ENCODE measurements at places on chromosomes 11 and 22. TPM values are rescaled to one million over a fixed set of nuclear protein-coding genes. Genes with fewer than 3 reads are reported as not detected.

SCGB1C1 gene
- total RNA-seq = not detected

CCDC15 gene
- total RNA-seq = 2.9 TPM

GRCh38 chr22:44620129-44620840 lies 81.7 kb upstream of the PRR5 start:
- no peak for DNase-seq

- DNase-seq = no peak
These were observed 14.9 kb downstream of the ADAMTS8 start for GRCh38 chr11:130413405-130414106.

DNA sequence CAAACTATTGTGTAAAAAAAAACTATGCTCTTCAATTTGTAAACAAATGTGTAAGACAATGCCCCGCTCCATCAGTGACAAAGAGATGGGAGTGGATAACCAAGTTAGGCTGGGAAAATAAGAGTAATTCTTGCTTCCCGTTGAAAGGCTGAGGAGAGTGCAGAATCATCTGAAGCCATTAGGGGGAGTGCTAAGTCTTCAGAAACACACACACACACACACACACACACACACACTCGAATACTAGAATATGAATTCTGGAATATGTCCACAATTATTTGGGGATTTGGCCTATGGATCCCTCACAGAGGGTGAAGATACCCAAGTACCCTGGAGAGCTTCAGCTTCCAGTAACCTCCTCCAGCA lies 27.8 kb upstream of the ROBO3 start:
- no peak for DNase-seq

DNA sequence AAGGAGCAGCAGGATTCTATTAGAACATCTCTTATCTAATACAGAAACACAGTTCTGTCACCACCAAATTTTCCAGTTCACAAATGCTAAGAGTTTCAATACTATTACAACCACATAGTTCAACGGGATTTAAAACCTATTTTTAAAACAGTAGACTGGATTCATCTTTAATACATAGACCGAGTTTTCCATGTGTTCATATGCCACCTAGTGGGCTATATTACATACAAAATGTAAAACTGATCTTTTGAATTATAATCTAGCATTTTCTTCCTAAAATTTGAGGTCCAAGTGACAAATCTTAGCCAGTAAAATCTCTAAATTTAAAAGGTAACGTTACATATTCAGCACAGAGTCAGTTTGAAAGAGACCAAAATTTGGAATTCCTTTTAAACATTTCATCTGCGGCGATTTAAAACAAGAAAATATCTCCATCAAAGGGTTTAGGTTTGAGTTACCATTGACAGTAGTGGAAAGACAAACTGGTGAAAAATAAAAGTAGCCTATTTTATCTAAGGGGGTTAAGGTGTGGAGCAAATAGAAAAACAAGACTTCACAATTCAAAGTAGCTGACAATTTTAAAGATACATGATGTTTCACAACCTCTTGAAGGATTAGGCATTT lies 269.3 kb upstream of the MPPED2 start:
- no peak for DNase-seq

All from esophagus squamous epithelium (tissue), 5 donors.